ENCODE measurements at places on chromosomes 12 and 14.

DNA sequence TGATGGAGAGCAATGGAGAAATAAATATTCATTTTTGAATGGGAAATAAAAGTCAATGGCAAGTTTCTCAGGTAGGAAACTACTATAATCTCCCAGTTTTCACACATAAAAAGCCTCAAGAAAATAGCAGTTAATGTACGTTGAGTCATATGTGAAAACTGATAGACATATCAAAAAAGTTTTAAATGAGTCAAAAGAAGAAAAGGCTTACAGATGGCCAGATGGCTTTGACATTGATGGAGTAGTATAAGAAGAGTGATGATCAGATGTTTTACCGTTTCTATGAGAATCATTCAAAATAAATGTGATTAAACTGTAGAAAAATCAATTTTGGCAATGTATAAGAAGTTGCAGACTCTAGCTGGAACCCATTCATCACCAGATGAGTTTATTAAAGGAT, 97.8 kb downstream of the LLPH start:
- no peak for DNase-seq

DNA sequence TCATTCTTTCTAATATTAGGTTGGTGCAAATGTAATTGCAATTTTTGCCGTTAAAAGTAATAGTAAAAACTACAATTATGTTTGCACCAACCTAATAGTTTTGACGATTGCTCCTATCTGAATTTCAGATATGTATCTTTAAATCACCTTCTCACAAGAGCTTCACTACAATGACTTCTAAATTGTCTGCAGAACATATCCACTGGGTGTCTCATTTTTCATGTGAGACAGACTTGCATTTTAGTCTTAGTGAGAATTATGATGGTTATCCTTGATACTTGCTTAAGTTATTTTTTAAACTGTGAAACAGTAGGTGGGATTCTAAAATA, 84.6 kb downstream of the ITPR2 start:
- no peak for DNase-seq

DNA sequence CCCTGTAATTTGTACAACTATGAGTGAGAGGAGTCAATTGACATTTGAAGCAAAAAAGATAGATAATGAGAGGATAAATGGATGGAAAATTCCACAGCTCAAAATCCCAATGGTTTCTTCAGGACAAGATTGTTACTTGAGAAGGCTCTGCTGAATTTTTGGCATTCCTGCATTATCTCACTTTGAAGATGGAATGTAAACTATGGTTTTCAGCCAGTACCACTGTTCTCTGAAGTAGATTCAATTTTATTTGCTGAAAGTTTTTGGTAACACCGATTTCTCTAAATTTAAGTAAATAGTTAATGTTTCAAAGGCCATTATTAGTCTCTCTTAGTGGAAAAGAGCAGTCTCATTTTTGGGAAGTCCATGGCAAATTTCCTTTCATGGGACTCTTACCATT, 121.9 kb upstream of the SLC38A2 start:
- DNase-seq = no peak

- no peak for DNase-seq
Observed at GRCh38 chr14:81170829-81171195, 49.9 kb downstream of the GTF2A1 start.

GRCh38 chr12:76275511-76276093, 72.6 kb downstream of the BBS10 start:
- no peak for DNase-seq

DNA sequence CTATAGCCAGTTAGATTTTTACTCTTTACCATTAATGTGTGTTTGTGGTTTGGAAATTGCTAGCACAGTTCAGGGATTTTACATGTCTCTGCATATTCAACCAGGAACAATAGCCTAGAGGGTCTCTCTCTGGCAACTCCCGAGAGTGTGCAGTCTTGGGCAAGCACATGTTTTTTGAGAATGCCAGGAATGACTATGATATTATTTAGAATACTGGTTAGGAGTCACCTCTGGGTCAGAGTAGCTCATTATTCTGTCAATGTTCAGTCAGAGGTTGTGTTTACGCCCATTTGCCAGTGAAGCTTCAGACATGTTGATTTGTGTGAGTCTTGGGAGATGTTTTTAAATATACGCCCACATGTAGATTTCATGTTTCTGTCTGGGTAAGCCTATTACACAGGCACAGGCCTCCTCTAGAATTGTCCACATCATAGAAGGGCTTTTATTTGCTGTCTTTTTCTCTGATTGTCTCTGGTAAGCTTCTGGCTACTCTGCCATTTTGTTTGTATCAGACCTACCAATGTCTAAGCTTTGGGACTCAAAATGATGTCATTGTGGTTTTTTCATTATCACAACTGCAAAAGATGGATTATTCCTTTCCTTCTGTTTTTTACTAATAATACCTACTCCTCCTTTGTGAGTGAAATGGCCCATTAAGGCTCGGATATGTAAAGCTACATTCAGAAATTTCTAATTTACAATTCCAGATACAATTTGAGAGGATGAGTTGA, 203.1 kb upstream of the PPFIA2 start:
- DNase-seq = no peak

DNA sequence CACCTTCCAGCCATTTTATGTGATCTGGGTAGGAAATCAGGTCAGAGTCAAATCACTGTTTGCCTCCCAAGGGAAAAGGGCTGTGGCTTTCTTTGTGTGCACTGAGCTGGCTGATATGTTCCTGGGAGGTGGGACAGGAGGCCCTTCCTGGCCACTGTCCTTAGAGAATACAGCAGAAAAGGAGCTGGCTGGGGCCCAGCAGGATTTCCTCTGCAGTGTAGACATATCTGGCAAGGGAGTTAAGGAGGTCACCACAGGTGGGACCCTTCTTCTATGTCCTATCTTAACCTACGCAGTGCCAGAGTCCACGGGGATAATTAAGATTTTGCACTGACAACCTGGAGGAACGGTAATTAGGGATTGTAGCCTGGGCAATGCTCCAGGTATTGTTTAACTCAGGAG, 145.3 kb downstream of the NTF3 start:
- DNase-seq = no peak

Data from midbrain (tissue), 1 donor.